ENCODE measurements at places on chromosomes 13 and 19.

- no peak for DNase-seq
Observed at GRCh38 chr19:29760752-29761502, 45.9 kb upstream of the C19orf12 start.

- no peak for DNase-seq
Observed at GRCh38 chr19:31883296-31883990, 462.0 kb upstream of the ZNF507 start.

DNA sequence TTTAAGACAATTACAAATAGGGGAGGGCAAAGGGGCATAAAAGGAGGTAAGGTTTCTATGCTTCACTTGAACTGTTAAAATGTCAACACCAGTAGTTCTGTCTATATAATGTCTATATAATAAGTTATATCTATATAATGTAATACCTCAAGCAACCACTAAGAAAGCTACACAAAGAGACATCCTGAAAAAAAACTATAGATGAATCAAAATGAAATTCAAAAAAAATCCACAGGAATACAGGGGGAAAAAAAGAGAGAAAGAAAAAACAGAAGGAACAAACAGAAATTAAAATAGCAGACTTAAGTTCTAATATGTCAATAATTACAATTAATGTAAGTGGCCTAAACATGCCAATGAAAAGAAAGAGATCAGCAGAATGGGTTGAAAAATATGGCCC, 186.0 kb downstream of the KCTD15 start:
- DNase-seq: no peak

GRCh38 chr13:97440598-97441170, 6.7 kb downstream of the RAP2A start:
- no peak for DNase-seq

DNA sequence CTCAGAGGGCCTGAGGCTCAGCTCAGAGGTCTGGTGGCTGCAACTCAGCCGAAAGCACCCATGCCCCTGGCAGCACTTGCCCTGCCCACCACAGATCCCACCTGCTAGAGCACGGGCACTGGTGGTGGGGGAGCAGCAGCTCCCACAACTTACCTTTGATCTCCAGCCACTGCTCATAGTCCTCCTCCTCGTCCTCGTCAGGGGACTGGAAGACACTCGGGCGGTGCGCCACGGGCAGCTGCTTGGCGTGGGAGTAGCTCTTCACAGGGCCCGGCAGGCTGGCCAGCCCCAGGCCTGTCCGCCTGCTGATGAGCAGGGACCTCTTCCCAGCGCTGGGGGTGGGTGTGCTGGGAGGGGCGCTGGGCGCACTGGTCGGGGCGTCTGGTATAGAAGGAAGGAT, 14.6 kb downstream of the SUGP1 start:
- DNase-seq: no peak
